ENCODE measurements at places on chromosomes 6 and 20.

- no peak for DNase-seq
These were observed 122.1 kb downstream of the OGFRL1 start for GRCh38 chr6:71410681-71411080.

DNA sequence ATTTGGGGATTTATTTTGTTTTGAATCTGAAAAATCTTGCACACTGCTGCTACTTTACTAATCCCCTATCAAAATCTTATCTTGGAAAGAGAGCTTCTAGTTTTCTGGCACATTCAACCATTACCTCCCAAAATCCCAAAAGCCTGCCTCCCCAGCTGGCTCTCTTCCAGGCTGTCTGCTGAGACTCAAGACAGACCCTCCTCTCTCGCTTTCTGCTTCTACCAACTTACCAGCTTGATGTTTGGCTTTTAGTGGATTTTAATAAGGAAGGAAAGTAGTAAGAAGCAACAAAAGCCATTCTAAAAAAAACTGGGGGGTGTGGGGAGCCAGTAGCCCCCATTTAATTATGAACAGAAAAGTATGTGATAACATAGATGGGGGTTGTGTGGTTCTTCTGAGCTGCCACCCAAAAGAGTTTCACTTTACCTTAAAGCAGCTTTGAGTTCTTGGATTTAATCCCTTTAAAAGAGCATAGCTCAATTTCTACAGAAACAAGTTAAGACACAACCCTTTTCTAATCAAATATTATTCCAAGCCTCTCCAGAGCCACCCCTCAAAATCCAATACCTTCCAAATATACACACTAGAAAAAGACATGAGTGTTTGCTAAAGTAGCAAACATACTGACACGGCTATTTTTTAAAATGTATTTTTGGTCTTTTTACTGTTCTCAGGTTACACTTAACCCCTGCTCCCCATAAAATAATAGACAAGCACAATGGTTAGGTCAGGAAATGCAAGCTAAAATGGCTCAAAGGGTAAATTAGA lies 71.7 kb downstream of the ATP9A start:
- DNase-seq: no peak

DNA sequence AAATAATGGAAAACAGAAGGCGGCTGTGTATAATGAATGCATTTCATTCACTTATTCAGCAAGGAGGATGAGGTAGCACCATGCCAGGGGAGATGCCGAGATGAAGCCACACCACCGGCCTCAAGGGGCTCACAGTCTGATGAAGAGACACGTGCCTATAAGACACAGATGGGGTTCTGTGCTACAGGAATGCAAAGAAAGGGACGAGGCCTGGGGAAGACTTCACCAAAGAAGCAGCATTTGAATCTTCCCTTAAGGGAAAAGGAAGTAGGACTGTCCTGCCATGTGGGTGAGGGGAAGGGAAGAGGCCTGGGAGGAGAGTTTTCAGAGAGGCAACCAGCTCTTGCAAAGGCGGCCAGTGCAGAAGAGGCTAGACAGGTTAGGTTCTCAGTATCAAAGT lies 98.9 kb downstream of the PSMG4 start:
- DNase-seq: no peak

DNA sequence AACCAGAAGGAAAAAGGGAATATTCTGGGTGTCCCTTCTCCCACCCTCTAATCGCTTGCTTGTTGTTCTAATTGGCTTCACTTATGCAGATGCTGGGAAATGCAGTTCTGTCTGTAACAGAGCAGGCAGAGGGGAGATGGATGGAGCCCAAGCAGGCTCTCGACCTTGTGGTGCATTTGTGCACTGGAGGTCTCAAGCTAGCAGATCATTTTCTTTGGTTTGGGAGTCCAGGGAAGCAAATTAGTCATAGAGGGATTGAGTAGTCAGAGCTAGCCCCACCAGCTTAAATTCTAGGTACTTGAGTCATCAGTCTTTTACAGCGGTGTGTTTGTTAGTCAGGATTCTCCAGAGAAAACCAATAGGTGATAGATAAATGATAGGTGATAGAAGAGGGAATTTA lies 234.7 kb upstream of the ECI2 start:
- peak; percentile 75 for DNase-seq

- DNase-seq: peak; percentile 74
These were observed 169.3 kb upstream of the ZNF337 start for GRCh38 chr20:25865715-25866656.

Measured in urothelium cell line (cell line).